ENCODE measurements at places on chromosomes 1 and 21. TPM values are rescaled to one million over a fixed set of nuclear protein-coding genes. Genes with fewer than 3 reads are reported as not detected.

GRCh38 chr1:165075725-165076370 lies 280.7 kb downstream of the LMX1A start:
- no peak overlapping the region for H3K4me3 ChIP-seq
- no peak overlapping the region for H3K27ac ChIP-seq
- no peaks in the 10 kb centered on the region for H3K27me3 ChIP-seq
- H3K4me1 ChIP-seq = peaks cover 5% of the 10 kb centered on the region

DNA sequence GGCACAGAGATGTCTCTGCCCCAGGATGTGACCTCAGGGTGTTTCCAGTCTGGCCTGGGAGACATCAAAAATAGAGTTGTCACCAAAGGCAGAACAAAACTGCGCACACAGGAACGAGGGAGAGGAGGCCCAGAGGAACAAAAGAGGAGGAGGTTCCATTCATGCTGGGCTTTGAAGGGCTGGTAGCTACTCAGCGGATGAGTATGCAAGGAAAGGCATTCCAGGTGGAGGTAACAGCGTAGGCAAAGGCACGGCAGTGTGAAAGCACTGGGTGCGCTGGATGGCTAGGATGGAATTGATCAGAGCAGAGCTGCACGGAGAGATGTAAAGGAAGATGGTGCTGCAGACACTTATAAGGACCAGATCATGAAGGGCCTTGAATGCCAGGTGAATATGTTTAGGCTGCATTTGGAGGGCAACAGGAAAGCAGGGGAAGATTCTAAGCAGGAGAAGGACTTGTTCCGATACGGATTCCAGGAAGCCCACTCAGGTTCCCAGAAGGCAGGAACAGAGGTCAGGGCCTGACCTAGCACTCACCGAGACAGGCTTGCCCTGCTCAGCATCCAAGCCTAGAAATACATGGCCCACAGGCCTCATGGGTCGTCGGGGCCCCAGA lies 6.3 kb downstream of the COL16A1 start:
- no peak overlapping the region for H3K4me3 ChIP-seq
- no peak for DNase-seq
- H3K4me1 ChIP-seq = peaks cover 20% of the 10 kb centered on the region
- H3K36me3 ChIP-seq = no peaks in the 10 kb centered on the region

DNA sequence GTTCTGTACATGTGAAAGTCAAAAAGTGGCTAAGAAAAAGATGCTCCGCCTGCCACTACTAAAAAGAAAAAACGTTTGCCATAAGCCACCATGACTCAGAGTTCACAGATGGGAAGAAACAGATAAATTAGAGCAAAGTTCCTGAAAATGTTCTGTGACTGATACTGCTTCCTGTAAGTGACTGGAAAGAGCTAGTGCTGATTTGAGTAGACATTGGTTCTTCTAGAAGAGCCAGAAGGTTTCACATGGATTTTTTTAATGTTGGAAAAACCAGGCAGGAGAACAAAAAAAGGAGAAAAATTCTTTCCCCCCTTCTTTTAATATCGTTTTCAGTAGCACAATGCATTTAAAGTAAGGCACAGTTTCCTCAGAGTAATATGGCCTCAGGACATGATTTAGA lies 221.4 kb downstream of the HLX start:
- H3K4me1 ChIP-seq = peaks cover 8% of the 10 kb centered on the region
- no peaks in the 10 kb centered on the region for H3K36me3 ChIP-seq
- H3K27ac ChIP-seq = peak overlapping the region; percentile 59
- DNase-seq = no peak

DNA sequence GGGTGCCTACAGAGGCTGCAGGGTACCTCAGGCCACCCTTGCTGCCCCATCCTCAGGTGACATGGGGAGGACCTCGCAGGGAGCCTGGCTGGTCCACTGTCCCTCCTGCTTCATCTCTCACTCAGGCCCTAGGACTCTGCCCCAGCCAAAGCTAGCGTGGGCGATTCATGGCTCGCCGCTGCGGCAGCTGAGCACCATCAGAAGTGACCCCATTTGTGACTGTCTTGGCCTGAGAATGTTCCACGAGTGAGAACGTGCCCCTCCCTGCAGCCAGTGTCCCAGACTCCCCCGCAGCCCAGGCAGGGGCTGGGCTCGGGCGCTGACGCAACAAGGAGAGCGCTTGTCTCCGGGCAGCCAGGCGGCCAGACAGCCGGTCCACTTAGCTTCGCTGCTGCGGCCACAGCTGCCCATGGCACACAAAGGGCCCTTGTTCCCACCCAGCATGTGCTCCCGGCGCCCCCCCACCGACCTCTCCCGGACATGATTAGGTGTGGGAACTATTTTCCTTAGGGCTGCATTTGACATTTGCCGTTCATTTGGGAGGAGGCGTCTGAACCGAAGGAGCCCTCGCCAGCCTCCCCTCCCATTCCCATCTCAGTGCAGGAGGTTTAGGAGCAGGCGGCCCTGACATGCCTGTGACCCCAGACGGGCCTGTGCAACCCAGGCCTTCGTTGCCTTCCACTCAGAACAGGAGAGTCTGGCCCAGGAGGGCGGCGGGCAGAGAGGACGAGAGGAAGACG lies 19.3 kb upstream of the POFUT2 start:
- no peaks in the 10 kb centered on the region for H3K27me3 ChIP-seq
- no peaks in the 10 kb centered on the region for H3K36me3 ChIP-seq
- DNase-seq = peak; percentile 62
- H3K4me3 ChIP-seq = no peak overlapping the region

- no peaks in the 10 kb centered on the region for H3K27me3 ChIP-seq
- H3K27ac ChIP-seq = no peak overlapping the region
- peaks cover 11% of the 10 kb centered on the region for H3K4me1 ChIP-seq
- H3K4me3 ChIP-seq = no peak overlapping the region
- peak; percentile 26 for DNase-seq
Observed at GRCh38 chr1:53899206-53899628, 5.2 kb downstream of the DIO1 start.

DNA sequence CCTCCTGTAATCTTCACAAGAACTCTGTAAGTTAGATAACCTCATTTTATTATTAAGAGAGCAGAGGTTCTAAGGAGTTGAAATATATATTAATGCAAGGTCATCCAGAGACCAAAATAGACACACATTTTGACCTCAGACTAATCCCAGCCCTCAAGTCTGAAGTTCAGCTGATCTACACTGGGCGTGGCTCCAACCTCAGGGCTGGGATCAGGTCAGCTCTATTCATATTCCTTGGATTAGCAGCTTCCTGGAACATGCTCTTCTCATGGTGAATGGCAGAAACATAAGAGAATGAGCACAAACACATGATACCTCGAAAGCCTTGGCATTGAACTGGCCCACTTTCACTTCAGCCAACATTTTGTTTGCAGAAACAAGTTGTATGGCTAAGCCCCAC lies 200.8 kb upstream of the ST6GALNAC5 start:
- H3K27me3 ChIP-seq = no peaks in the 10 kb centered on the region
- no peak overlapping the region for H3K4me3 ChIP-seq
- peak; percentile 55 for DNase-seq
- H3K36me3 ChIP-seq = no peaks in the 10 kb centered on the region
- peaks cover 11% of the 10 kb centered on the region for H3K4me1 ChIP-seq
- H3K27ac ChIP-seq = no peak overlapping the region

DNA sequence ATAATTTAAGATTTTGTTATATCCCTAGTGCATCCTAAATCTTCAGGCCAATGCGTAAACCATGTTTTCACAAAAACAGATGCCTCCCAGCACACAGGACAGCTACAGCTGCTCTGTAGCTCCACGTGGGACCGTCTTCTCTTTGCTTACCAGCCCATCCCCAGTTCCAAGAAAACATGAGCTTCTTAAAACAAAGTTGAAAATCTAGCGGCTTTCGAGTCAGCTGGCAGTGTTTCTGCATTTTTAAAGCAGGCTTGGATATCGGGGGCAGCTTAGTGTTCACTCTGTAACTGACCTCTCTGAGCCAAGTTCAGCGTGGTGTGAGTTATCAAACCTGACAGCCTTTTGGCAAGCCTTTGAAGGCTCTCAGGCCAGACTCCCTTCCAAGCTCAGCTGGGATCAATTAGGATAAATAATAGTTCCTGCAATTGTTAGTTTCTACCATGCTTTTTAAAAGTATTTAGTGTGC lies 881.5 kb downstream of the LTN1 start:
- H3K4me1 ChIP-seq = no peaks in the 10 kb centered on the region
- peak overlapping the region; percentile 35 for H3K27ac ChIP-seq
- DNase-seq = peak; percentile 39
- no peaks in the 10 kb centered on the region for H3K36me3 ChIP-seq
- H3K4me3 ChIP-seq = no peak overlapping the region

DNA sequence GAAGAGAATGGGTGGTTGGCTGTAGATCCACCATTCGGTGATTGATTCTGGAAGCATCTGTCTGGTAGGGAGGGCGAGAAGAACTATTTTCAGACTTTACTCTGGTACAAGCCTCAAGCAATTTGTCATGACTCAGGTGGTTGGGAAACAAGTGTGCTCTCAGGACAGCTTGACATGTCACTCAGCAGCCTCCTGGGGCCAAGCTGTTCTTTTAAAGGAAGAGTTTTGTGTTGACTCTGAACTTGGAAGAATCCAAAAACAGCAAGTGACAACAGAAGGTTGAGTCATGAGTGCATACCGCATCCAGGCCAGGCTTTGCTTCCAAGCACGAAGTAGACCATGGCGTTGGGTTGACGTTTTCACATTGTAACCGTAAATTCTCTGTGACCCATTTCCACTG lies 65.9 kb downstream of the CLIC6 start:
- H3K4me1 ChIP-seq = no peaks in the 10 kb centered on the region
- no peaks in the 10 kb centered on the region for H3K27me3 ChIP-seq
- no peaks in the 10 kb centered on the region for H3K36me3 ChIP-seq
- no peak for DNase-seq
- H3K4me3 ChIP-seq = no peak overlapping the region

The SELENBP1 gene
- 3,495 TPM for total RNA-seq

The GNAT2 gene
- total RNA-seq = not detected

The TIMM17A gene
- total RNA-seq = 3.0 TPM
